ENCODE measurements at places on chromosomes 1 and 21. TPM values are rescaled to one million over a fixed set of nuclear protein-coding genes. Genes with fewer than 3 reads are reported as not detected.

- no peak for DNase-seq
Observed at GRCh38 chr1:159554696-159555095, 18.9 kb upstream of the OR10J5 start.

Gene KIF21B
- total RNA-seq = 0.66 TPM

GRCh38 chr1:221478050-221478949 is 263.6 kb downstream of the DUSP10 start:
- DNase-seq = peak; percentile 94

DNA sequence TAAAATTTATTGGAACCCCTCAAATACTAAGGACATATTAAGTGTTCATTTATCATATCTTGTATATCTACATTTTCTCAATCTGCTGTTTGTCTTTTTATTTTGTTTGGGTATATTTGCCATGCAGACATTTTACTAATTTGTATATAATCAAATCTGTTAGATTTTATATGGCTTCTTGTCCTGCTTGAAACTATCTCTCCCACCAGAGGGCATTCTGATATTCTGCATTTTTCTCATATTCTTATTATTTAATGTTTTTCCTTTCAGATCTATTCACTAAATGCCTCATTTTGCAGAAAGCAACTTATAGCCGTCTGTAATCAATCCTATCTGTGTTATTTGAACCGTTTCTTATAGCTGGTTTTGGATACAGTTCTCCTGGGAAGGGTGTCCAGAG is 745.5 kb downstream of the LRRIQ3 start:
- DNase-seq = peak; percentile 7

- DNase-seq = no peak
Observed at GRCh38 chr1:198117267-198117666, 39.5 kb upstream of the NEK7 start.

- no peak for DNase-seq
Observed at GRCh38 chr1:93541045-93541444, 93.1 kb downstream of the FNBP1L start.

Gene SEC16B
- total RNA-seq = 0.07 TPM

GRCh38 chr1:25550155-25550506 is 6.7 kb downstream of the LDLRAP1 start:
- no peak for DNase-seq

DNA sequence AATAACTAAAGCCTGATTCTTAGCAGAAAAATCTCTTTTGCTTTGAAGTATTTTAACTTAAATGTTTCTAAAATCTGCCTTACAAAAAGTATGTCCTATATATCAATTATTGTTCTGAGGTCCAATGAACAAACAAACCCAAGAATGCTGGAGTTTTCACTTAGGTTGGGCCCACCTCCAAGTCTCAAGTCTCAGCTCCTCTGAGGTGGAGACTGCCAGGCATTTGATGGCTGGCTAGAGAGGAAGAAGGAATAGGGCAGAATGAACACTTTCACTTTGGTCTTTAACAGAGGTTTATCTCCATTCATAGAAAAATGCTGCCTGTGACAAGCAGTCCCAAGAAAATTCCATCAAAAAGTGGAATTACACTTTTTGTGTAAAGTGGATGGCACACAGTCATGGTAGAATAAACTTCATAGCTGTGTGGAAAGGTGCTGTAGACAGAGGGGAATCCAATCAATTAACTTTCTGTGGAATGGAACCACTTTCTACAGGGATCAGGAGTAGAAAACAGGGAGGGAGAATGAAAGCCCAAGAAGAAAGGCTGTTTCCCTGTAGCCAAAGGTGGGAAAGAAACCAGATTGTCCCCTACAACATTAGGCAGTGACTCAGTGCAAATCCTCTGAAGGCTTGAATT is 349.4 kb upstream of the RUNX1 start:
- no peak for DNase-seq

Gene SYCP1
- total RNA-seq = not detected

Gene BACE2
- total RNA-seq = 89.2 TPM

Gene S100A16
- 1,254 TPM for total RNA-seq

GRCh38 chr1:208988811-208989222 is 594.7 kb upstream of the CAMK1G start:
- peak; percentile 62 for DNase-seq

Gene NR1I3
- total RNA-seq = not detected

GRCh38 chr1:104463126-104463697 is 713.5 kb downstream of the AMY1C start:
- DNase-seq = peak; percentile 47

Gene SH2D2A
- 6.9 TPM for total RNA-seq
